ENCODE measurements at places on chromosomes 6 and 20. TPM values are rescaled to one million over a fixed set of nuclear protein-coding genes. Genes with fewer than 3 reads are reported as not detected.

DNA sequence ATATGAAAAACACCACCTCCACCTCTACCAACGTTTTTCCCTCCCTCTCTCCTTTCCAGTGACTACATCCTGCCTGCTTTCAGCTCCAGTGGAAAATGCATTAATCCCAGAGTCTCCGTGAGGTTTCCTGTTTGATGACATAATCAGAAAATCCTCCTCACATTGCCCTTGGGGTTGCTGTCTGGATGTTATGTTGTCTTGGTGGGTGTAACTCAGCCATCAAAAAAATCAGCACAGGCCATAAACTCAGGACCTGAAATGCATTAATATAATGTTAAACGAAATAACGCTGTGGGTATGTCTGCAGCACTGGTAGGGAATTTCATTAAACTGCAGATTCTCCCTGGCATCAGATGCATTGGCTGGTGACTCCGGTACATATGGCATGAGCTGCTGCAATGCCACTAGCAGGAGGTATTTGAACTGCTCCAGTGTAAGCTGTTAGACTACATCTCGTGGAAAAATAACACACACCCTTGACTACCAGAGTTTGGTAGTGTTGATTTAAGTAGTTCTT lies 297.8 kb downstream of the PRL start:
- no peaks in the 10 kb centered on the region for H3K4me1 ChIP-seq
- H3K27me3 ChIP-seq, result no peaks in the 10 kb centered on the region
- no peak overlapping the region for H3K4me3 ChIP-seq
- H3K27ac ChIP-seq, result no peak overlapping the region
- H3K36me3 ChIP-seq, result no peaks in the 10 kb centered on the region

DNA sequence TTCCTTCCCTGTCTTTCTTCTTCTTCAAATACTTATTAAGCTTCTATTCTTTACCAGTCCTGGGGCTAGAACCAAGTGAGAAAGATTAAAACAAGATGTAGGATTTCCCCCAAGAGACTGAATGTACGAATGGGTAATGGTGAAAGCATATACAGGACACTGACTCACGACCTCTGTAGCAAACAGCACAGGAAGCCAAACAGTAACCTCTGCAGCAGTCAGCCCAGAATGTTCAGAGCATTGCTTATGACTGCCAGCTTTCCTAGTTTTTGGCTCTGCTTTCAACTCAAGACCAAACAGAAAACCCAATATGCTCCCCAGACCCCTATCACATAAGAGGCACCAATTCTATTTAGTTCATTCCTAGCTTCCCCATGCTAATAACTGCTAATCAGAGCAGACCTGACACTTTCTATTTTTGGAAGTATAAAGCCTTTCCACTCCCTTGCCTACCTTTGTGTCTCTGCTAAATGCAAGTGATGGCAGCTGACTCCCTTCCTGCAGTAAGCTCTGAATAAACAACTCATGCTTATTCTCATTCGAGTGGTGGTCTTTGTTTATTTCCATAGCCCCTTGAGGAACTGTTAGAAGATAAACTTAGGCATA lies 690.6 kb downstream of the EPM2A start:
- DNase-seq, result no peak
- no peak overlapping the region for H3K27ac ChIP-seq
- H3K4me1 ChIP-seq, result peaks cover 5% of the 10 kb centered on the region
- H3K27me3 ChIP-seq, result peaks cover 16% of the 10 kb centered on the region
- no peaks in the 10 kb centered on the region for H3K36me3 ChIP-seq

DNA sequence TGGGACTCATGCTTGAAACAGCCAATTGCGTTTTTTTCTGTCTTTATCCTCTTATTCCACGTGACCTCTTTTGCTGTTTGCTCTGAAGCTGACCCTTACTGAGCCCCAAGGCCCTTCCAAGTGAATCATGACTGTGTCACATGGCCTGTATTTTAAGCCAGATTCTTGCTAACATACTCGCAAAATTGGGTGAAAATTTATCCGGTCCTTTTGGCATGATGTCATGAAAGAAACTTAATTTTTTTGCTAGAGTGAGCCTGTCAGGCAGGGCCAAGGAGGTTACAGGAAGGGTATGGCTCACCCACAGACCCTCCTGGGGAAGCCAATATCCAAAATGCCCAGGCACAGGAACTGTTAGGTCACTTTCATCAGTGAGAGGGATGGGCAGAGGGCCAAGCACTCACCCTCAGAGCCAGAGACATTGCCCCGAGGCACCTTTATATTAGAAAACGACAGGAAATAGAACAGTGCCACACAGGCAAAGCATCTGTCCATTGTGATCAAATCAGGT lies 296.7 kb downstream of the CDH26 start:
- no peaks in the 10 kb centered on the region for H3K27me3 ChIP-seq
- H3K4me1 ChIP-seq, result no peaks in the 10 kb centered on the region
- no peak overlapping the region for H3K4me3 ChIP-seq
- DNase-seq, result no peak

Gene SNAP25
- total RNA-seq, result 1.6 TPM

DNA sequence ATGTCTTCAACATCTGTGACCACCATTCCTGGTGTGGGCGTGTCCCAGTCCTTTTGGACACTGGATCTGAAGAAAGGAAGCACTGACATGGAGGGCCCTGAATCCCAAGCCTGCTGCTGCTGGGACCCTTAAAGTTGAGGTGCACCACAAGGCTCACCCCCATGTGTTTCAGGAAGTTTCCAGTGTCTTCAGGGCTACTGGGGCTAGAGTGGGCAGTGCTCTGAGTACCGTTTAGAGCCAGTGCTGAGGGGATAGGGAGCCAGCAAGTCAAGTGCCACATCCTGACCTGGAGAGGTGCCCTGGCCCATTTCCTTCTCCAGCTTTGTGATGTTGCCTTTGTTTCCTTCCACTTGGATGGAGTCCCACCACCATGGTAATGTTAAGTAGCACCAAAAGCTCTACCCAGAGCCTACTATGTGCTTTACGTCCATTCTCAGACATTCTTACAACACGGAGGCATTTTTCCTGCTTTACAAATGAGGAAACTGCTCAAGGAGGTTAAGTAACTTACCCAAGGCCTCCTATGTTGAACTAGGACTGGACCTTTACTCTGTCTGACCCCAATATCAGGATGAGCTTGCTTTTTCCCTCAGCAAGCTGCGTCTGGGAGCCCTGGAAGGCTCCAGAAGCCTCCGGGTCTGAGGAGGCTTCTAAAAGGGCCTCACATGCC lies 552 bp upstream of the DEF6 start:
- peaks cover 46% of the 10 kb centered on the region for H3K4me1 ChIP-seq
- H3K4me3 ChIP-seq, result peak overlapping the region; percentile 91
- peak overlapping the region; percentile 92 for H3K27ac ChIP-seq
- H3K27me3 ChIP-seq, result no peaks in the 10 kb centered on the region
- no peak for DNase-seq

GRCh38 chr20:56163806-56164205 lies 84.7 kb upstream of the MC3R start:
- no peak for DNase-seq
- H3K4me3 ChIP-seq, result no peak overlapping the region
- H3K36me3 ChIP-seq, result no peaks in the 10 kb centered on the region
- H3K27me3 ChIP-seq, result no peaks in the 10 kb centered on the region
- H3K4me1 ChIP-seq, result no peaks in the 10 kb centered on the region
- H3K27ac ChIP-seq, result no peak overlapping the region

DNA sequence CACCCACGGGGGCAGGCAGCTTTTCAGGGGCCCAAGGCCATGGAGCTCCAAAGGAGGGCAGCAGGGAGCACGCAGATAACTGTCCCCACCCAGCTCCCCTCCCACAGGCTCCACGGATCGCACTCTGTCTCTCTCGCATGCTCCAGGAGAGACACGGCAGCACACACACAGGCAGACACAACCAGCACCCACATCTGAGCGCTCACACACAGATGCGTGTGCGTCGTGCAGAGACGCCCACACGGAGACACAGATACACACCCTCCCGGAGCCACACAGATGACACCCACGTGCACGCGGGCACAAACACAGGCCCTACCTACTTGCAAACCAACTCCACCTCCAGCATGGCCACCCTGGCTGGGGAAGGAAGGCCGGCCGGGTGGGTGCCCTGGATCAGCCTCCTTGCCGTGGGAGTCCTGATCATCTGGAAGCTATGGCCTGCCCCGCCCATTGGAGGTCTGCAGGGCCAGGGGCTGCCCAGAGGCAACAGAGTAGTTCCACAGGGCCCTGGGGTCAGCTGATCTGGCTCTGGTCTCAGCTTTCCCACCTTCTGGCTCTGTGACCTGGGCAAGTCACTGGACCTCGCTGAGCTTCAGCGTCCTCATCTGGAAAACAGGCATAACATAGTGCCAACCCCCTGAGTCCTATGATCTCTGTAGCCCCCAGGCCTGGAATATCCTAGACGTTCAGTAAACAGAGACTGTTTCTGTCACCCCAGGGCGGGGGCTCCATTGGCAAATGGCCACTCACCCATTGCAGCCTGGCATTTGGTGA lies 31.5 kb downstream of the AAR2 start:
- H3K4me3 ChIP-seq, result no peak overlapping the region
- no peak for DNase-seq
- no peaks in the 10 kb centered on the region for H3K4me1 ChIP-seq
- no peaks in the 10 kb centered on the region for H3K36me3 ChIP-seq
- no peaks in the 10 kb centered on the region for H3K27me3 ChIP-seq
- no peak overlapping the region for H3K27ac ChIP-seq

DNA sequence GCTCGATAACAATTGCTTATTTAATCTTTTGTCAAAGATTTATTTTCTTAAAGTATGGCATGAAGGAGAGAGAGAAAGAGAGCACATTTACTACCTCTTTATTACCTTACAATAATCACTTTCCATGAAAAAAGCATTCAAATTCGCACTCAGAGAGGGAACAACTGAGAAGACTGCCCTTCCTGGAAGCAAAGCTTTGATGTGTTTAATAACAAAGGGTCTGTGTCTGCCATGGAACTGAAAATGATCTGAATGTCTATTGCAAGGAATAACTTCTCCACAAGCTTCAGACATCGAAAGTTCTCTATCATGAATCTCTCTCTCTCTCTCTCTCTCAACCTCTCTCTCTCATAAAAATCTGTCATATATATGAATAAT lies 308.9 kb downstream of the HDGFL1 start:
- H3K36me3 ChIP-seq, result no peaks in the 10 kb centered on the region
- no peak overlapping the region for H3K4me3 ChIP-seq
- no peak overlapping the region for H3K27ac ChIP-seq
- DNase-seq, result no peak
- H3K27me3 ChIP-seq, result no peaks in the 10 kb centered on the region
- no peaks in the 10 kb centered on the region for H3K4me1 ChIP-seq

DNA sequence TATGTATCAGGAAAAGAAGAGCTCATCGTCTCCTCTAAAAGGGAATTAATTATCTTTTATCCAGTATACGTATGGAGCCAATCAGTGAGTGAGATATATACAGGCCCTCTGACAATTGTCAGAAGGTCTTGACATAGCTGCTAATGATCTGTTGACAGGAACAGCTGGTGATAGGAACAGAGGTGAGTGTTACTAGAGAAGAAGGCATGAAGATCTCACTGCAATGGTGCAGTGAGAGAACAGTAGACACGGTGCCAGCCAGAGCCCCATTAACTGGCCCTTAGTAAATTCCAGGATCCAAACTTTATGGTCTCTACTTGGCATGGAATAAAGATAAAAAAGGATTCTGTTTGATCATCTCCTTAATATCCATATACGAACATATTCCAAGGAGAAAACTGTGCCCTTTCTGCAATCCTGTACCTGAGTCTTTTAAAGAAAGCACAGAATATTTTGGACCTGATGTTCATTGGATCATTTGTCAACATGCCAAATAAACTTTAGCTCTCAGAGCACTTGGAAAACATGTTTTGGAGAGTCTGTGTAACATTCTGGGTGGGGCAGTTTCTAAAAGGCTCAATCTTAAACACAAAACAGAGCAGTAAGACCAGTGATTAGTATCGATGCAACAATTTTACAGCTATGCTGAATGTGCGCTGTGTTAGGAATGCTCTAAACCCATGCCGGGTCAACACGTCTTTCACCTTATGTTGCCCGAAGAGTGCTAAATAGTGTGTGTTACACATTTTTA lies 135.8 kb upstream of the CITED2 start:
- H3K27ac ChIP-seq, result no peak overlapping the region
- H3K4me1 ChIP-seq, result peaks cover 3% of the 10 kb centered on the region
- H3K36me3 ChIP-seq, result peaks cover 1% of the 10 kb centered on the region

DNA sequence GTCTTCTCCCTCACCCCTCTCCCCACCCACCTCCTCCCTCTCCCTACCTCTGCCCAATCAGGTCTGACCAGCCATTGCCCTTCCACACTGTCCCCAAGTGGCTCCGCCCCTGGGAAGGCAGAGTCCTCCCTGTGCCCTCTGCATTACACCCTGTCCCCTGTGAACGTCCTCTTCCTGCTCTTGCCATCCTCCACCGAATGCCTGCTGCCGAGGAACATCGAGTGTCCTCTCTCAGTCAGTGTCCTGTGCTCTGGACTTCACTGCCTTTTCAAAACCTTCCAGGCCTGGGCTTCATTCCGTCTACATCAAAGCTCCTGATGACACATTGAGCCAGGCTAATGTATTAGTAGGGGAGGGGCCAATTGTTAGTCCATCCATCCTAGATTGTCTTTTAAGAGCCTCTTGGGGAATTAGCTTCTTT lies 3.3 kb upstream of the PACSIN1 start:
- no peak overlapping the region for H3K27ac ChIP-seq
- no peak overlapping the region for H3K4me3 ChIP-seq
- no peaks in the 10 kb centered on the region for H3K36me3 ChIP-seq
- H3K27me3 ChIP-seq, result peaks cover 37% of the 10 kb centered on the region
- DNase-seq, result no peak
- peaks cover 5% of the 10 kb centered on the region for H3K4me1 ChIP-seq

GRCh38 chr20:59565768-59566461 lies 38.4 kb upstream of the PHACTR3 start:
- DNase-seq, result no peak
- H3K36me3 ChIP-seq, result no peaks in the 10 kb centered on the region
- H3K27me3 ChIP-seq, result no peaks in the 10 kb centered on the region

Gene CTAGE9
- not detected for total RNA-seq

- H3K27ac ChIP-seq, result no peak overlapping the region
- peak; percentile 46 for DNase-seq
- no peak overlapping the region for H3K4me3 ChIP-seq
- peaks cover 43% of the 10 kb centered on the region for H3K27me3 ChIP-seq
- no peaks in the 10 kb centered on the region for H3K4me1 ChIP-seq
- no peaks in the 10 kb centered on the region for H3K36me3 ChIP-seq
These were observed 41.9 kb upstream of the CTNNBL1 start for GRCh38 chr20:37651932-37652331.

Gene TNFRSF21
- total RNA-seq, result 0.09 TPM
